ENCODE measurements at places on chromosomes 16 and 17. TPM values are rescaled to one million over a fixed set of nuclear protein-coding genes. Genes with fewer than 3 reads are reported as not detected.

KRTAP9-4 gene
- total RNA-seq: not detected

KRT15 gene
- not detected for total RNA-seq

GPR139 gene
- not detected for total RNA-seq

CTRB1 gene
- 1.0 TPM for total RNA-seq

TEX14 gene
- total RNA-seq: 0.21 TPM

HCRT gene
- not detected for total RNA-seq

TNFRSF17 gene
- not detected for total RNA-seq

WNT3 gene
- 0.90 TPM for total RNA-seq

ST6GALNAC2 gene
- total RNA-seq: 77.5 TPM

SYCE1L gene
- not detected for total RNA-seq

ASPA gene
- 19.2 TPM for total RNA-seq

NGFR gene
- 209 TPM for total RNA-seq

KRT9 gene
- not detected for total RNA-seq

SRCIN1 gene
- total RNA-seq: 2.3 TPM

KRT33B gene
- total RNA-seq: not detected

GRCh38 chr17:68356949-68357455, 65.7 kb downstream of the ARSG start:
- DNase-seq: no peak

DNA sequence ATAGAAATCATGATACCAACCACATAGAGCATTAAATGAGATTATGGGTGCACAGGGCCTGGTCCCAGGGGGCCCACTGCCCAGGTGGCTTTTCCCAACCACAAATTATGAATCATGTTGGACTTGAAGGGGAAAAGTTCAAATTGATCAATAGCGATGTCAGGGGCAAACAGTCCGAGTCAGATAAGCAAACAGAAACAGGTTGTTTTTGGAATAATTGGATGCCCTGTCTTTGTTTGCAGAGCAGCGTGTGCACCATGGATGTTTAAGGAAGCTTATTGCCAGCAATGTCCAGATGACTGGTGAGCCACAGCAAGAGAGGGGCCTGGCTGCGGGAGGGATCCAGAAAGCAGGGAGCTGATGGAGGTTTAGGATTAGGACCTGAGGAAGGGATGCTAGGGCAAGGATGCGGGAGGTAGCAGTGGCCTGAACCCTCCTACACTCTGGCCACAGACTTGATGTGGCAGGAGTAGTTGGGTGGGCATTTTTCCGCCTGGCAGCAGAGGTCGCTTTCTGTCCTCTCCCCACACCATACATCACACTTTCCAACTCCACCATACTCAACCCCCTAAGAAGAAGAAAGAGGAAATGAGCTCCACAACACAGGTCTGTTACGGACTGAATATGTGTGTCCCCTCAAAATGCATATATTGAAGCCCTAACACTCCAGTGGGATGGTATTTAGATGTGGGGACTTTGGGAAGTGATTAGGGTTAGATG, 266.4 kb upstream of the RPL38 start:
- no peak for DNase-seq

- DNase-seq: no peak
Measured at GRCh38 chr17:56031636-56032035, 121.6 kb upstream of the ANKFN1 start.

- DNase-seq: no peak
Measured at GRCh38 chr16:3580251-3580651, 3.0 kb upstream of the NLRC3 start.

DNA sequence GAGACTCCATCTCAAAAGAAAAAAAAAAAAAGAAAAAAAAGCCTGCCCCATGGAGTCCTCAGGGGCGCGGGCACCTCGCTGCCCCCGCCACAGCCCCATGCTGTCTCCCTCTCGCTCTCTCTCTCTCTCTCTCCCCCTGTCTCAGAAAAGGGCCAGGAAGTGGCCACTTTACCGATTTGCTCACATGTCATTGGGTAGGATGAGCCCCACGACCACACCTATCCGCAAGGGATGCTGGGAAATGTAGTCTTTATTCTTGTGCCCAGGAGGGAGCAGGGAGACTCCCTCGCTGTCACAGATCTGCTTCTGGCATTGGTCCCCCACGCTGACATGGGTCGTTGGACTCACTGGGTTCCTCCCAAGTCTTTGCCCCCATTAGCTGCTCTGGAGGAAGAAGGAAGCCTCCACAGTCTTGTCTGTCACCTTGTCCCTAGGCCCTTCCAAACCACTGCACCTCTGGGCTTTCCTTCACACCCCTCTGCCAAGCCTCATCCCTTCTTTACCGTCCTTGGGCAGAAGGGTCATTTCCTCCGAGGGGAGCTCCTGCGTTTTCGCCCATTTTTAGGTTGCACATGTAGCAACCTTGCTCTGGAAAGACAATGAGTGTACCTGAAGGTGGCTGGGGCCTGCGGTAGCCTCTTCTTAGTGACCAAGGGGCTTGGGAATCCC, 6.9 kb upstream of the GJD3 start:
- no peak for DNase-seq

DNA sequence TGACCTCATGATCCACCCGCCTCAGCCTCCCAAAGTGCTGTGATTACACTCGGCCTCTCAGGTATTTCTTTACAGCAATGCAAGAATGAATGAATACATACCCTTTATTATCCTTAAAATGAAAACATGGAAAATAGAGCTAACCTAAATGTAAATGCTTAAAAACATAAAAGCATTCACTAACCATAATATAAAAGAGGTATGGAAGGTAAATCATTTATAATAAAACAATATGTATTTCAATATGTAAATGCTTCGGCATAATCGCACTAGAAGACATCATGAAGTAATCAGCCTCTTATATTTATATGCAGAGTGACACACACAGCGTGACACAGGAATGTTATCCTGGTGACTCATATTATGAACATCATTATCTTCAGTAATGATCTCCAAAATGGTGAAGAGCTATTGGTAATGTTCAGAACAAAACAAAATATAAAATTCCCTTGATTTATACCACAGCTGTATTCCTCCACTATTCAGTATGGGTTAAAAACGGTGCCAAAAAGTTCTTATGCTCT, 53.9 kb downstream of the AIPL1 start:
- DNase-seq: no peak

DNA sequence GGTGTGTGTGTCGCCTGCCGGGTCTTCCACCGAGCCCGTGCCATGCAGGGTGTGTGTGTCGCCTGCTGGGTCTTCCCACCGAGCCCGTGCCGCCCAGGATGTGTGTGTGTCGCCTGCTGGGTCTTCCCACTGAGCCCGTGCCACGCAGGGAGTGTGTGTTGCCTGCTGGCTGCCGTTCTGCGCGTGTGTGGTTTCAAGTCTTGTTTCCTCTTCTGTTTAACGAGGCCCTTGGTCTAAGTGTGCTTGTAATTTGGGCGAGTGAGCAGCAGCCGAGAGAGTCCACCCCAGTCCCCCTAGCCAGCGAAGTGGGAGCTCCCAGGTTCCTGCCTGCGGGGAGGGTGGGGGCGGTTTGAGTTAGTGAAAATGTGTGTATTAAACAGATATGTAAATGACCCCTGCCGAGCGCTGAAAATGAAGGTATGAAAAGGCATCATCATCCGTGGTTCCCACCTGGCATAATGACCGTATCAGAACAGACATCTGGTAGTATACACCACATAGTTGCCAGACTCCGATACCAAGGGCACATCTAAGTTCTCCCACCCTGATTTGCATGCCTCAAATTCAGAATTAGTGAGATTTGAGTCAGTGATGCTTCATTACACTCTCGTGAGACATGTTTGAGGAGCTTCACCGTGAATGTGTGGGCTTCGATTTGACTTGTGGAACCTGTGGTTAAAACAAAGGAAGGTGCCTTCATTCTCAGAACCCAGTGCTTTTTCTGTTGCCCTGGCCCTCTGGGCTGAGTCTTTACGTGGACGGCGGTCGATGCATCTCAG, 114.5 kb upstream of the CHMP6 start:
- no peak for DNase-seq

GRCh38 chr16:67676516-67676915, 9.9 kb downstream of the C16orf86 start:
- no peak for DNase-seq

- DNase-seq: no peak
Measured at GRCh38 chr16:2165861-2166260, 10.3 kb downstream of the TRAF7 start.

DNA sequence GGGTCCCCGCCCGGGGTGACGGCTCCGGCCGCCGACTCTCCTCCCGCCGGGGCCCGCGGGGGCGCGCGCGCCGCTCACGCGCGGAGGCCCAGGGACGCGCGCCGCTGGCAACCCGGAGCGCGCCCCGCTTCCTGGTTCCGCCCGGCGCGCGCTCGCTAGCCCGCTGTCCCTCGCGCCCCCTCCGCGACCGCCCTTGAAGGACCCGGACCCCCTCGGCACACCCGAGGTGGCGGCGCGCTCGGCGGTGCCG, at the start of gene STAT5B:
TSS of gene STAT5B (minus strand) at position 33 of the 250 bp plus-strand sequence. CDS start 44,264 bp downstream, outside the sequence.
- peak; percentile 41 for DNase-seq

- DNase-seq: no peak
Measured at GRCh38 chr17:61396586-61397085, 3.0 kb upstream of the TBX2 start.

DNA sequence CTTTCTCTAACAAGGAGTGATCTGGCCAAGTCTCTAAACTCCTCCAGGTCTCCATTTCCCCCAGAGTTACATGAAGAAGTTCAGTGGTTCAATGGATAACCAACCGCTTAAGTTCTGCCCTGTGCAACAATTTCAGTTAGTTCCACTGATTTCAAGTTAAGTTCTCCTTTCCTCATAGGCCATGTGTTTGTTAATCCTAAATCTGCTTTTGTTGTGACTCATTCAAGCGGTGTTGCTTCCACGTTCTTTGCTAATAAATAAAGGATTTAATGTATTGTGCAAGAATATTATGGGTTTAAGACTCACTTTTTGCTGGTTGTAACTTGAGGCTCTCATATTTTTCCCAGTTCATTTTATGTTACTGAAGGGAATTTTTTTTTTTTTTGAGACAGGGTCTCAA, 36.3 kb downstream of the GNA13 start:
- DNase-seq: no peak

DNA sequence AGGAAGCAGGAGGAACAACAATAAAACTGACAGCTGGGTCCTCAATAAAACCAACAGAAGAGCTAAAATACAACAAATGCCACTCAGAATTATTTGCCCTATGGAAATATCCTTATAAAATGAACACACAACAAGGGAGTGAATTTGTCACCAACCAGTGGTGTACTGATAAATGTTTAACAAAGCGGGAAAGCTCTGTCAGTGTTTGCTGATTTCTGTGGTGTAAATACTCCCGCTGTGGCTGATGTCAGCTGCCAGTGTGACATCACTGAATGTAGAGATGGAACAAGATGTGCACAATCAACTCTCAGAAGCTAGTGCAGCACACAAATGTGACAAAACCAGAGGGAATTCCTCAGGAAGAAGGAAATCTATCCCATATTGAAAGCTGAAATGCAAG, 51.9 kb downstream of the CDYL2 start:
- no peak for DNase-seq

DNA sequence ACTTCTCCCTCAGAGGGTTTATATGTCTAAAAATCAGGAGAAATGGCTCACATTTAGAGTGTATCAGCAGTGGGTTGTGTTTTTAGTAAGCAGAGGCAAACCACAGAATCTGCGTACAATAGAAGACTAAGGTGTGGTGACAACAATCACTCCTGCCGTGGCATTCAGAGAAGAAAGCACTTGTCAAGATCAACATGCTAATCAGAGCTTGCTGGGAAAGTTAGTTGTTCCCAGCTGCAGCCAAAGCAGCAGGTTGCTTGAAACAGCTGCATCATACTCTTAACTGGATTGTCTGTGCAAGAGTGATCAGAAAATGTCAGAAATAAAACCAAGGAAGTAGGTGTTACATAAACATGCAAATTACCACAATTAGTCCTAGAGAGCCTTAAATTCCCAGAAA, 616.4 kb downstream of the CDH8 start:
- DNase-seq: no peak

GRCh38 chr17:49219987-49220386, 9.5 kb downstream of the ABI3 start:
- DNase-seq: no peak

- DNase-seq: no peak
Measured at GRCh38 chr17:49157784-49158183, 25.2 kb downstream of the B4GALNT2 start.

DNA sequence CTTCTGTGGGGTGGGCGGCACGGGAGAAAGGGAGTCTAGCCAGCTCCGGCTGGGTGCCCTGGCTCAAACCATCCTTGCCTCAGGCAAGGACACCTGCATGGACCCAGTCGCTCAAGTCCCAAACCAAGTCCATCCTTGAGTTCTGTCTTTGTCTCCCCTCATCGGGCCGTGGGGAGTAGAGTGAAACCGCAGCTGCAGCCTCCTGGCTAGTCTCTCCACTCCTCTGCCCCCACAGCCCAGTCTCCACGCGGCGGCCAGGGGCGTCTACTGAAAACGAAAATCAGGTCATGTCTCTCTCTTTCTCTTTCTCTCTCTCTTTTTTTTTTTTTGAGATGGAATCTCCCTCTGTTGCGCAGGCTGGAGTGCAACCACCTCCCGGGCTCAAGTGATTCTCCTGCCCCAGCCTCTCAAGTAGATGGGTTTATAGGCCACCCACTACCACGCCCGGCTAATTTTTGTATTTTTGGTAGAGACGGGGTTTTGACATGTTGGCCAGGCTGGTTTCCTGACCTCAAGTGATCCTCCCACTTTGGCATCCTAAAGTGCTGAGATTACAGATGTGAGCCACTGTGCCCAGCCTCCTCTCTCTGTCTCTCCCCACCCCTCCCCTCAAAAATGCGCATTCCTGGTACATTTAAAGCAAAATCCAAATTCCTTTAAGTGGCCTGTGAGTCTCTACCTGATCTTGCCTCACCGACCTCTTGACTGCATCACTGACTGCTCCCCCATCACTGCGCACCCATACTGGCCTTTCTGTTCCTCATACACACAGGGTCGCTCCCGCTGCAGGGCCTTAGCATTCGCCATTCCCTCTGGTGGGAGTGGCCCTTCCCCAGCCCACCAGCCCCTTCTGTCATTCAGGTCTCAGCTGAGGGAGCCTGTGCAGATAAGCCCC, 17.7 kb upstream of the RMI2 start:
- no peak for DNase-seq

DNA sequence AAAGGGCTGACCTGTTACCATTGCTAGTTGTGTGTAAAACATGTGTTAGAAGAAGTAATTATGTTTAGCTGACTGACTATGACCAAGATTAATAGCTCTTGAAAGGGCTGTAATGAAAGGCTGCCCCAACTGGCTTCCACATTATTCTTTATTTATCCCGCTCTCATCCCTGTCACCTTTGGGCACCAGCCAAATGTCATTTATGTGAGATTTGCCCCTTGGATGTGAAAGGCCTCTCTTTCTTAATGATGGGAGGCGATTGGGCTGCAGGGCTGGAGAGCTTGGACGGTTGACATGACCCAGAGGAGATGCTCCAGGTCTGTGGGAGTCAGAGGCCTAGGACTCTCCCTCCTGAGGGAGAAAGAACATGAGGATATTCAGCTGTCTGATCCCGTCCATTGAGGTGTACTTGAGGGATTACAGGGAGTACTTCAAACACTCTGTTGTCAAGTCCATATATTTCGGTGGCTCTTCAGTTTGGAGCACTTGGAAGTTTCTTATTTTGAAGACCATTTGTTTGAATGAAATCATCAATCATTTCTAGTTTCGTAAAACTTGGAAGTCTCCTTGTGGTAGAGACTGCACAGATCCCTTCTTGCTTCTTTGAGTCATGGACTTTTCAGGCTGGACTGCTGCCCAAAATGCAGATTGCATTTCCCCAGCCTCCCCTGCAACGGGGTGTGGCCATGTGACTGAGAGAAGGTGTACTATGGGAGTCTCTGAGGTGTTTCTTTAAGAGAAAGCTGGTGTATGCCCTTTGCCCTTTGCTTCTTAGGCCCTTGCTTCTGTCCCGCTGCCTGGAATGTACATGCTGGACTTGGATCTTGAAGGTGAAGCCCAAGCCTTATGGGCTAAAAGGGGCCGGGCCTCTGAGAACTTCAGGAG, 51.3 kb downstream of the FTO start:
- DNase-seq: no peak

GRCh38 chr16:19167710-19168370, at the start of gene SYT17:
SYT17 (plus strand) TSS chr16:19168240; CDS start chr16:19168647, 407 bp downstream.
- DNase-seq: no peak
